ENCODE measurements at places on chromosomes 1 and 21.

GRCh38 chr1:151759241-151759640 is 4.1 kb downstream of the MRPL9 start:
- DNase-seq: no peak

GRCh38 chr1:161172776-161173376 is 4.4 kb downstream of the B4GALT3 start:
- DNase-seq: no peak

- no peak for DNase-seq
These were observed 8.8 kb downstream of the PGLYRP4 start for GRCh38 chr1:153339802-153340201.

DNA sequence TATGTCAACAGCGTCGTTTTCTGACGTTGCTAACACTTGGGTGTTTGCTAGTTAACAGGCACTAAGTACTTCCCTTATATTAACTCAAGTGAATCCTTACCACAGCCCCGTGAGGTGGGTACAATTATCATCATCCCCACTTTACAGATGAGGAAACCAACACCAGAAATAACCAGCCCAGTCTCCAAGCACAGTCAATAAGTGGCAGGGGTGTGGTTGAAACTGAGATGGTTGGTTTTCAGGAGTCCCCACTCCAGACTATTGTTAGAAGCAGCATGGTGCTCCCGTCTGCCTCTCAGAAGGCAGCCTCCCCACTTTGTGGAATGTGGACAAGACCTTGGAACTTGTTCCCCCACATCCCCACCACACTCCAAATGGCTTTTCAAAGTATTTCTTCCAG is 45.7 kb upstream of the ACOT11 start:
- no peak for DNase-seq

DNA sequence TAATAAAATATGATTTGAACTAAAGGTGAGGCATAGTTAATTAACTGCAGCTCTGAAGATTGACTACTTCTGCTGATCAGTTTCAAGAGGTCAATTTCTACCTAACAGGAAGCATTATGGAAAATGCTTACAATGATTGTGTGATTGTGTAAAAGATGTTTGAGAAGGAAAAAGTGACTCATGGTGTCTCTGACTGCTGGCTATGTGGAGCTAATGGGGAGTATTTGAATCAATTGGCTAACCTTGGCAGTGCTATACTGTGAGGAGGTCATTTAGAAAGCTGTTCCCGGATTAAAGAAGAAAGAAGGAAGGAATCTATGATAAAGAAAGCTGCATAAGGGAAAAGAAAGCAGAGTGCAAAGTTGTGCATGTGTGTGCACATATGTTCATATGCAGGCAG is 376.5 kb downstream of the ADGRL2 start:
- DNase-seq: no peak

DNA sequence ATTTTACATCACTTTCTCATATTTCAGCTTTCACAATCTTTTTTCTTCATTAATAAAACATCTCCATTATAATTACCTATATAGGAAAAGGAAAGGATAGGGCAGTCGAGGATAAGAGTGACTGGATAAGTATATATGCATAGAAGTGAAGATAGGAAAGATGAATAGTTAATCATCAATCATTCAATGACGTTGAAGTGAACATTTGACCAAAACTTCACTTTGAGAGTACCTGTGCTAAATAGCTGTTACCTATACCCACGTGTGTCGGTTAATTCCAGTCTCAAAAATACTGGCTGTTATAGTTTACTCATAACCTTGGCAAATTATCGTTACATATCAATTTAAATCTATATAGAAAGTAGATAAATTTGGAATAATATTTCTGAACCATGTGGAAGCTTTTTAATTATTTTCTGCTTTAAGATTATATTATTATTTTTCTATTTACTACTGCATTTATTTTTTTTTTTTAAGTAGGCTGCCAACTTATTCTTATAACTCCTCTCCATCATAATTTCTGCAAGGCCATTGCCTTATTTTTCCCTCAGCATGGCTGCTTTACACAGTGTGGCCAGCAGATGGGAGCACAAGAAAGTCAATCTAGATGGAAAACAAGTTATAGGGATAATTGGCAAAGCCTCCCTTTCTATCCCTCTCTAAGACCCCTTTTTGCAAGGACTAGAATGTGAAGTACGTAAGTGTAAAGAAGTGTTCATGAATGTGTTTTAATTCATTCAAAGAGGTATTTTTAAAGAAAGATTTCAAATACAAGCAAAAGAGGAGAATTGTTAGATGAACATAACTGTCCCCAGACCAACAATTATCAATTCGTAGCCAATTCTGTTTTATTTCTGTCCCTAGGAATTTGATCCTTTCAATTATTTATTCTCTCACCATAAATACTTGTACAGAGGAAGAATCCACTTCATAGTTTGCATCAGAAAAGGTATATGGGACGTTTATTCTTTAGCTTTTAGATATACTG is 290.4 kb downstream of the KCNT2 start:
- DNase-seq: no peak

- no peak for DNase-seq
These were observed 68.3 kb upstream of the SPAG17 start for GRCh38 chr1:118253053-118253915.

GRCh38 chr1:87505391-87505983 is 176.8 kb downstream of the LMO4 start:
- DNase-seq: no peak

- DNase-seq: no peak
These were observed 14.1 kb downstream of the GGPS1 start for GRCh38 chr1:235342471-235342870.

- no peak for DNase-seq
These were observed 19.5 kb upstream of the RNF19B start for GRCh38 chr1:32984090-32984454.

- DNase-seq: no peak
These were observed 157.3 kb downstream of the CASZ1 start for GRCh38 chr1:10639011-10639774.

GRCh38 chr1:156412653-156413321 is 43.8 kb downstream of the RHBG start:
- no peak for DNase-seq

- no peak for DNase-seq
These were observed 85.3 kb upstream of the RGS4 start for GRCh38 chr1:162983671-162984425.

GRCh38 chr1:159429074-159429861 is 2.7 kb upstream of the OR10J4 start:
- DNase-seq: no peak

DNA sequence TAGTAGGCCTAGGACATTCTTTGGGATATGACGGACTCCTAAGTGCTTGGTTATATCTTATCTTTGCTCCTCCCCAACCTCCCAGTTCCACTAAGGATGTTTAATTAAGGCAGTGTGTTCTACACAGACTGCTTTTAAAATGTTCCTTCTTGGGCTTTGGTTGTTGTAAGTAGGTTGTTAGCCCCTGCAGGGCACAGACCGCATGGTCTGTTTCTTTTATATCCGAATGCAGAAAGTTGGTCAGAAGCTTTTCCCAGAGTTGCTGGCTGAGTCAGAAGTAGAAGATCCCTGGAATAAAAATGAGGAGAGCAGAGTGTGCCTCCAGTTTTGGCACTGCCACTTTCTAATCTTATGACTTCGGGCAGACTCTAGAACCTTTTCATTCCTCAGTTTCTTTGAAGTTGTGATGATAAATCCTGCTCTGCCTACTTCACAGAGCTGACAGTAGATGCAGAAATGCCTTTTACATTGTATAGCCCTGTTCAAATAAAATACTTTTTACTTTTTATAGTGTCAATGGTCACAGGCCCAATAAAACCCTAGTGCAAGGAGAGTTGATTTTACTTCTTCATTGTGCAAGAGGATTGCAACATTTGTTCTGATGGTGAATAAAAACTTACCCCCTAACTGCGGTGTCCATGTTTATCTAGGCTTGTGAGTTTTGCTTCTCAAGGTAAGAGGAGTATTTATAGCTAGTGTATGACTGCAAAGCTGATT is 18.4 kb downstream of the FMN2 start:
- no peak for DNase-seq

GRCh38 chr1:42886800-42887199 is 40.4 kb downstream of the ZNF691 start:
- DNase-seq: no peak

DNA sequence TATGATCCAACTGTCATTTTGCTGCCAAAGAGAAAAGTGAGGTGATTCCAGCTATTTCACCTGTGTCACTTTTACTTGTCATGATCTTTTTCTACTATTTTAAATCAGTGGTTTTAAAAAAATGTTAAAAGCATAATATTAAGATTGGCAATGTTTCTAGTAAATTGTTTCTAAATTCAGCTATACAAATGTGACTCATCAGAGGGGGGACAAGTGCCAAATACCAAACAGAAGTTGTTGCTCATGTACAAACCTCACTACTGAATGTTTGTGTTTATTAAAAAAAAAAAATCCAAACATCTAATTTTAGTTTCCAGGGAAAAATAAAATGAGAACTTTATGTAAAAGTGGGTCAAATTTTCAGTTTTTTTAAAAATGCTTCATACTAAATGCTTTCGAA is 346.2 kb upstream of the SNX7 start:
- no peak for DNase-seq

DNA sequence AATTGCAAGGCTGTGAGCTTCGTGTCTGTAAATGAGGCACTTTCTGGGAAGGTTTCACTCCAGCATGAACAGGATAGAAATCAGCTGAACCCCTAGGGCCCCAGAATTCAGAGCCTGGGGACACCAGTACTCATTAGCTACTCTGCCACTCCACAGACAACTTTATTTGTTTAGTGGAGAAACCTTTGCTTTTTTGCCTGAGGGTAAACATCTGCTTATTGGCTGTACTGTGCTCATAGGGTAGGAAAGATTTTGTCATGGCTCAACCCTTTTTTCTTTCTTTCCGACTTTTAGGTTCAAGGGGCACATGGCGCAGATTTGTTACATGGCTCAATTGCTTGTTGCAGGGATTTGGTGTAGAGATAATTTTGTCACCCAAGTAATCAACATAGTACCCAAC is 138.4 kb upstream of the BACE2 start:
- DNase-seq: no peak

DNA sequence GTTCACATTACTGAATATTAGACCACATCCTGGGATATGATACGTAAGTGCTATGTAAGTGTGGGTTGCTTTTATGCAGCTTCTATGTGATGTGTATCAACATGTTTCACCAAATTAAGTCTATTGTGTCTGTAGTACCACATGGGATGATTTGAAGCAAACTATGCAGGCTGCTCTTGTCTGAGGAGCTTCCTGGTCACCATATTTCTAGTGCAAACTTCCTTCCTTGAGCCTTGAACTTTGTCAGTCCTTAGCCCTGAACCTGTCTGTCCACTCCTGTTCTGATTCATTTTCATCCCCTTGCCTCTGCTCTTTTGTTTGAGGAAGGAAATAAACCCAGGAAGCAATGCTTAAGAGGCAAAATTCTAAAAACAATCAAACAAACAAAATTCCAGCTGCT is 117.5 kb upstream of the VANGL1 start:
- DNase-seq: no peak

DNA sequence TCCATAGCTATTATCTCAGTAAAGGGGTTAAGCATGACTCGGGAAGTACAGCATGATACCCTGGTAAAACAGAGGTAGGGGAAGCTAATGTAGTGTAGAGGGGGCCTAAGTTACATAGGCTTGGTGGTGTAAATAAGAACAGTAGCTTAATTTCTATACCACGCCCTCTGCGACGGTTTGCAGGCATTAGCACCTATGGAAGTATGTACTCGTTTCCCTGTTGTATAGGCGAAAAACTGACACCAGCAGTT is 470 bp upstream of the NAXE start:
- DNase-seq: no peak

GRCh38 chr21:39842741-39843459 is 24.3 kb upstream of the PCP4 start:
- no peak for DNase-seq

GRCh38 chr1:98201666-98202081 is 280.8 kb upstream of the DPYD start:
- no peak for DNase-seq

- no peak for DNase-seq
These were observed 86.4 kb upstream of the SPATA6 start for GRCh38 chr1:48558366-48558765.

DNA sequence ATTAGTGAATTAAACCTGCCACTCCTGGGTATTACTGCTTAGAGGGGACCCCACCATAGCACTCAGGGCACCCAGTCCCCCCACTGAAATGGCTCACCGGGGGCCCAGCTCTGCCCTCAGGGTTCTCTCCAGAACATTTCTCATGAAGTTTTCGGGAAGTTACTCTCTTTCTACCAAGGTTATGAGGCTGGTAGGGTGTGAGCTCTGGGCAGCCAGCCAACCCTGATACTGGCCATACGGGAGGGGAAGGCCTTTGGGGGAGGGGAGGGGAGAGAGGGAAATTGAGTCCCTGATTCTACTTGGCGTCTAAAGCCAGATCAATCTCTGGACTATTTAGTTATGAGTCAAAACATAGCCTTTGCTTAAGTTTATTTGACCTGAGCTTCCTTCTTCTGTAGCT is 12.9 kb upstream of the PDE9A start:
- DNase-seq: no peak

GRCh38 chr1:208855403-208855802 is 611.2 kb upstream of the PLXNA2 start:
- no peak for DNase-seq

- no peak for DNase-seq
These were observed 10.3 kb upstream of the ACTL8 start for GRCh38 chr1:17744666-17745478.

GRCh38 chr21:34344584-34344983 is 19.2 kb upstream of the KCNE2 start:
- no peak for DNase-seq

DNA sequence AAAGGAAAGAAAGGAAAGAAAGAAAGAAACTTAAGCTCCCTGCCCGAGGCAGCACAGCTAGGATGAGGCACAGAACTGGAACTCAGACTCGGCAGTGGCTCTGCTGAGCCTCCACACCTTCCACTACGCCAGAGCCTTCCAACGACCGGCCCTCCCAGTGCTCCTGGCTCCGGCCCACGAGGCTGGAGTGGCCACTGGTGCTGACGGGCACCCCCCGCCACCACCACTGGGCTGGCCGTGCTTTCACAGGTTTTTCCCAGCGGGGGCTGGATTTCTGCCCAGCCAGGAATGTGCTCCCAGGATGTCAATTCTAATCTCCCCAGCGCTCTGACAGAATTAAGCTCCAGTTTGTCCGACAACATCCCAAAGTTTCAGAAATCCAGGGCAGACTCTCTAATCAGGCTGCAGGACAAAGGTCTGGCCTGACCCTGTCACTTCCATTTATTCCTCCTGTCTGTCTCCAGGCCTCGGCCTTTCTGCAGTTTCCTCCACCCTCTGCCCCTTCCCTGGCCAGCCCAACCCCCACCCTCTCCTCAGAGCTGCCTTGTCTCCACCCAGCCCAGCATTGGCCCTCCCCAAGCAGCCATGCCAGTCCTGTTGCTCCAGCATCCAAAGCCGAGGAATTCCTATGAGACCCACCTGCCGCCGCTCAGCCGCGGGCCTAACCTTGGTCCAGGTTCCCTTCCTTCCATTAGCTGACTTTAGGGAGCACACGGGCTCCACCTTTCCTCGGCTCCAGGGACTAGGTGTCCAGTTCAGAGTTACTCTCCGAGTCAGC is 81.9 kb downstream of the CASZ1 start:
- DNase-seq: no peak

GRCh38 chr1:3373175-3373574 is 81.3 kb upstream of the ARHGEF16 start:
- DNase-seq: no peak

Data from stimulated activated CD8-positive, alpha-beta memory T cell treated with anti-CD3 and anti-CD28 coated beads, Interleukin-7, amount 100 ng/mL, for 48 hours (primary cell).